Jurkat, Clone E6-1 (cell line): ENCODE measurements at places on chromosomes 5 and 9.

GRCh38 chr9:90778746-90779145 is 22.9 kb upstream of the SYK start:
- no peak for DNase-seq

- DNase-seq, result no peak
Observed at GRCh38 chr5:140145818-140146522, 20.2 kb downstream of the IGIP start.

GRCh38 chr5:161895514-161895913 is 47.6 kb downstream of the GABRA1 start:
- no peak for DNase-seq

DNA sequence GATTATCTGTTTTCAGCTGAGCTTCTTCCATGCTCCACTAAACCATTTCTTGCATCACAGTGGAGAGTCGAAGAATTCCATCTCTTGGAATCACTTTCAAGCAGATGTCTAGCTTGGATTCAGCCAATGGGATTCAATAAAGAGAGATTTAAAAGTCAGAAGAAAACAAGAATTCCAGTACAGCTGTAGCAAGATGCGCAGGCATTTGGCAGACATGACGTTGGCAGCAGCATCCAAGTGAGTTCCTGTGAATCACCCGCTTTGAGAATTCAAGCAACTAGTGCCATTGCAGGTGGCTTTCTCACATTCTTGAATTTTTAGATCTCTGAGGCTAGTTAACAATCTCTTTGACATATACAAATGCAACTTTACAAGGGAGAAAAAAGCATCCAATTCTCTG is 467.0 kb downstream of the CDH10 start:
- no peak for DNase-seq

GRCh38 chr5:149060325-149060724 is 2.5 kb downstream of the SH3TC2 start:
- DNase-seq, result no peak

- DNase-seq, result no peak
Observed at GRCh38 chr5:2805080-2805479, 53.6 kb upstream of the IRX2 start.

- DNase-seq, result no peak
Observed at GRCh38 chr5:163894645-163895044, 389.2 kb downstream of the MAT2B start.

- no peak for DNase-seq
Observed at GRCh38 chr5:13739479-13739878, 205.0 kb downstream of the DNAH5 start.

- no peak for DNase-seq
Observed at GRCh38 chr5:133531178-133531577, 81.2 kb downstream of the FSTL4 start.

GRCh38 chr9:100377015-100377414 is 24.3 kb upstream of the TEX10 start:
- no peak for DNase-seq

GRCh38 chr5:14396737-14397136 is 184.9 kb upstream of the OTULINL start:
- no peak for DNase-seq

GRCh38 chr9:73038613-73039012 is 85.8 kb upstream of the ALDH1A1 start:
- no peak for DNase-seq
